HS-27A (cell line): ENCODE measurements at places on chromosomes 11 and 22.

- no peak for DNase-seq
These were observed 119.0 kb downstream of the LDLRAD3 start for GRCh38 chr11:36062796-36063365.

- no peak for DNase-seq
These were observed 216.1 kb upstream of the NTM start for GRCh38 chr11:131154351-131154750.

DNA sequence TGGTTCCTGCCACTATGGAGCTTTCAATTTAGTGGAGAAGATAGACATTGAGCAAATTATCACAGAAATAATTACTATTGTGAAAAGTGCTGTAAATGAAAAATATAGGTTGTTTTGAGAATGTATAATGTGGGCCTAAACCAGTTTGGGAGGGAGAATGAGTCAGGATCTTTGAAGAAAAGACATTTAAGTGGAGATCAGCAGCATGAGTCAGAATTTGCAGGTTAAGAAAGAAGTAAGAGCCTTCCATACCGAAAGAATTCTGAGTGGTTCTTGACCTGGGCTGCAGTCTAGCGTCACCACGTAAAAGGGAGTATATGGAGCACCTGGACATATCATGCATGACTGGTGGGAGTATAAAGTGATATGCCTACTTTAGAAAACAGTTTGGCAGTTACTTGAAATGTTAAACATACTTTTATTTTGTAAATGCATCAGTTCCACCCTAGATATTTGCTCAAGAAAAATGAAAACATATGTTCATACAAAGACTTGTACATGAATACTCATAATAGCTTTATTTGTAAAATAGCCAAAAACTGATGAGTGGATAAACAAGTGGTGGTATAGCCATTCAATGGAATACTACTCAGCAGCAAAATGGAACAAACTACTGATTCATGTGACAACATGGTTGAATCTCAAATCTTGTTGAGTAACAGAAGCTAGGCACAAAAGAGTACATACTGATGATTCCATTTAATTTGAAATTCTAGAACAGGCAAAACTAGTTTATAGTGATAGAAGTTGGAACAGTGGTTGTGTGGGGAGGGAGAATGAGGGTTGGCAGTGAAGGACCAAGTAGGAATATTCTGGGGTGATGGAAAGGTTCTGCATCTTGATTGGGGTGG is 99.2 kb downstream of the STIM1 start:
- DNase-seq = no peak

- DNase-seq = no peak
These were observed 174.7 kb upstream of the CADM1 start for GRCh38 chr11:115678942-115679341.

DNA sequence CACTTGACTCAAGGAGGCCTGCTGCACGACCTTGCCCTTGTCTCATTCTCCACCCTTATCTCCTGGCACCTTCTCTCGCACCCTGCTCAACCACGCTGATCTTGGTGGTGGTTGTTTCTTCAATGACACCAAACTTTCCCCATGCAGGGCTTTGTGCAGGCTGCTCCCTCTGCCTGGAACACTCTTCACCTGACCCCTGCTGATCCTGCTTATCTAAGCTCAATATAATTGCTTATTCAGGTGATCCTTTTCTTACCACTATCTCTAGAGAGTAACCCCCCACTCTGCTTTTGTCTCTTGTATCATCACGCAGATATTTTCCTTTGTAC is 604.4 kb downstream of the BUD13 start:
- DNase-seq = no peak

- DNase-seq = no peak
These were observed 74.3 kb downstream of the MYEOV start for GRCh38 chr11:69368119-69368880.

- DNase-seq = no peak
These were observed 14.0 kb upstream of the SMIM38 start for GRCh38 chr11:69141742-69142141.

DNA sequence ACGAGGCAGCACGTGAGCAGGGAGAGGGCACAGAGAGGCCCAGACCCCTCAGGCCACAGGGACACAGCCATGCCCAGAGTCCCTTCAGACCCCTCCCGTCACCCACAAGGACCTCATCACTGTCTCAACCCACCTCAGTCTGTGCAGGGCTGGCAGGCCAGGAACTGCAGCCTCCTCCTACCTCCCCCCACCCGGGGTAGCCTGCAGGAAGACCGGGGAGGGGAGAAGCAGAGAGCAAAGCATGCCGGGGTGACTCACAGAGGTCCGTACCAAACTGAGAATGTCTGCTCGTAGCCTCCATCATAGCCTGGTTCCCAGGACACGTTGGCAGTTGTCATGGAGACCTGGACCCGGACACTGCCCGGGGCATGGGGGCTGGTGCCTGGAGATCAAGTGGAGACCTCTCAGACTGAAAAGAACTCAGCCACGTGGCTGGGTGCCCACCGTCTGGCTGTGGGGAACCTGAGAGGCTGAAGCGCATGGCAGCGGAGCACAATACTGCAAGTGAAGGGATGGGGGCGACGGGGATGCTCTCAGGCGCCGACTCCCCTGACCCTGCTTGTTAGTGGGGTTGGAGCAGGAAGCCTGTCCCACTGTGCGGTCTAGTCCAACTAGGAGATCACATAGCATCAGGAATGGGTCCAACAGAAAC is 27.2 kb downstream of the IGSF9B start:
- DNase-seq = no peak

- no peak for DNase-seq
These were observed 749 bp downstream of the VWA5A start for GRCh38 chr11:124115782-124116616.

DNA sequence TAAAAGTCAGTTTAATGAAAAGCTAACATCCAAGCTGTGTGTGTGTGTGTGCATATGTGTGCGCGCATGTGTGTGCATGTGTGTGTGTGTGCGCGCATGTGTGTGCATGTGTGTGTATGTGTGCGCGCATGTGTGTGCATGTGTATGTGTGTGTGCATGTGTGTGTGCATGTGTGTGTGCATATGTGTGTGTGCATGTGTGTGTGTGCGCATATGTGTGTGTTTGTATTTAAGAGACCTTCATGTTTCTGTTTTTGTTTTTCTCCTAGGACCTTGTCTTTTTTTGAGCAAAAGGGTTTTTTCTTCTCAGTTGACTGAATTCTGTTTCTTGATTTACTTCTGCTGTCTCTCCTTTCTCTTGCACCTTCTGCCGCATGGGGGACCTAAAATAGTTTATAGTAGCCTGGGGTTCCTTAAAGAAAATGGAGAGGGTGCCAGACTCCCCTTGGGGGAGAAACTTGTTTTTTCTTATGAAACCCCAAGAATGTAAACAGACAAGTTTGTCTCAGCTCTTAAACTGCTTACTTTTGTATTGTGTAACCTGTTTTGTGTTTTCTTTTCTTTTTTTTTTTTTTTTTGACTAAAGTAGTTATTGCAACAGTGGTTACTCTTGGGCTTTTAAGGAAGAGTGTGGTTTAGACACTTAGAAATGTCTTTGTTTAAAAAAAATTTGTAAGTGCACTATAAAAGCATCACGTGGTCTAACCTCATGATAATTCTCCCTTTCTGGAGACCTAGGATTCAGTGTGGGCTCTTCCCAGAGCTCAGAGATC is 53.0 kb downstream of the OSBPL5 start:
- DNase-seq = no peak

GRCh38 chr11:78040691-78041379 is 17.8 kb upstream of the KCTD14 start:
- no peak for DNase-seq

- DNase-seq = no peak
These were observed 6.5 kb downstream of the MSANTD2 start for GRCh38 chr11:124793466-124794278.

GRCh38 chr22:32018056-32018455 is 25.0 kb upstream of the SLC5A1 start:
- no peak for DNase-seq

DNA sequence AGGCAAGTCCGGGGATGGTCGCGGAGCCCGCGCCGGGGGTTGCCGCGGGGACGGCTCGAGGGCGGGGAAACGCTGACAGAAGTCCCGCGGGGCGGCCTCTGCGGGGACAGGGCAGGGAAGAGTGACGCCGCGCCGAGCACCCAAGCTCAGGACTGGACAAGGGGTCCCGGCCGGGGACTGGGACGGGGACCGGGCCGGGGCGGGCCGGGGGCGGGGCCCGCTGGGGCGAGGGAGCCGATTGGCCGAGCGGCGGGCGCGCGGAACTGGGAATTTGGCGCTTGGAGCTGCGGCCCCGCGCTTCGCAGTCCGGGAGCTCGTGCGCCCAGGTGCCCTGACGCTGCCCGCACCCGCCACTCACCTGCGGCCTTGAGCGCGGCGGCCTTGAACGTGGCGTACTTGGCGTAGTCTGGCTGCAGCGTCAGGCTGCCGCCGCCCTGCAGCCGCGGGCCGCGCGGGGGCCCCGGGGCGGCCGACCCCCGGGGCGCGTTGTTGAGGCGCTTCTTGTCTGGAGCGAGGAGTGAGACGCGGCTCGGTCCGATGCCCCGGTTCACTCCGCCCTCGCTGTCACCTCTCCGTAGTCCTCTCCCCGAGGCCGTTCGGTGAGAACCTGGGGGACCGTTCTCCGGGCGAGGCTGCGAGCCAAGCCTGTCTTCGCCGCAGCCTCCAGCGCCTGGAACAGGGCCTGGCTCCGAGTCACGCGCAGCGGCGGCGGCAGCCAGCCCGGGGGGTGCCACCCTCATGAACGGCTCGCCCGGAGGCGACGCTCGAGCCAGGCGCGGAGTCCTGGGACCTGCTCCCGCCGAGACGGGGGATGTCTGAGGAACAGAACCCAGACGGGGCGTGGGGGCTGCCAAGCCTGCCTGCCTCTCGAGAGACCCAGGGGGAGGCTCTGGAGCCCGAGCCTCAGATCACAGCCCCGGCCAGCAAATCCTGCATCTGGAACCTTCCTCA is 4.5 kb downstream of the SHISA8 start:
- no peak for DNase-seq

GRCh38 chr22:50000587-50001387 is 11.8 kb downstream of the IL17REL start:
- DNase-seq = no peak
